Type B pancreatic cell (in vitro differentiated cells): ENCODE measurements at places on chromosomes 16 and 17.
A peak's percentile ranks its signal among the peaks of the same experiment; 100 is the strongest.

GRCh38 chr17:37168731-37169353 is 206.9 kb upstream of the C17orf78 start:
- no peak overlapping the region for H3K4me3 ChIP-seq
- no peak for DNase-seq
- no peaks in the 10 kb centered on the region for H3K27me3 ChIP-seq

GRCh38 chr16:71807905-71808592 is 585 bp downstream of the AP1G1 start:
- peaks cover 14% of the 10 kb centered on the region for H3K4me1 ChIP-seq
- H3K27ac ChIP-seq: peak overlapping the region; percentile 98
- H3K36me3 ChIP-seq: peaks cover 11% of the 10 kb centered on the region
- DNase-seq: no peak
- peak overlapping the region; percentile 96 for H3K4me3 ChIP-seq

- no peaks in the 10 kb centered on the region for H3K36me3 ChIP-seq
- H3K4me3 ChIP-seq: peak overlapping the region; percentile 80
- H3K27ac ChIP-seq: peak overlapping the region; percentile 43
- H3K4me1 ChIP-seq: peaks cover 11% of the 10 kb centered on the region
Observed at GRCh38 chr17:10843811-10844210, 5.9 kb upstream of the PIRT start.

GRCh38 chr17:7632492-7632894 is 2.6 kb downstream of the SHBG start:
- no peaks in the 10 kb centered on the region for H3K36me3 ChIP-seq
- H3K27ac ChIP-seq: no peak overlapping the region
- no peak overlapping the region for H3K4me3 ChIP-seq
- no peaks in the 10 kb centered on the region for H3K27me3 ChIP-seq
- DNase-seq: no peak

DNA sequence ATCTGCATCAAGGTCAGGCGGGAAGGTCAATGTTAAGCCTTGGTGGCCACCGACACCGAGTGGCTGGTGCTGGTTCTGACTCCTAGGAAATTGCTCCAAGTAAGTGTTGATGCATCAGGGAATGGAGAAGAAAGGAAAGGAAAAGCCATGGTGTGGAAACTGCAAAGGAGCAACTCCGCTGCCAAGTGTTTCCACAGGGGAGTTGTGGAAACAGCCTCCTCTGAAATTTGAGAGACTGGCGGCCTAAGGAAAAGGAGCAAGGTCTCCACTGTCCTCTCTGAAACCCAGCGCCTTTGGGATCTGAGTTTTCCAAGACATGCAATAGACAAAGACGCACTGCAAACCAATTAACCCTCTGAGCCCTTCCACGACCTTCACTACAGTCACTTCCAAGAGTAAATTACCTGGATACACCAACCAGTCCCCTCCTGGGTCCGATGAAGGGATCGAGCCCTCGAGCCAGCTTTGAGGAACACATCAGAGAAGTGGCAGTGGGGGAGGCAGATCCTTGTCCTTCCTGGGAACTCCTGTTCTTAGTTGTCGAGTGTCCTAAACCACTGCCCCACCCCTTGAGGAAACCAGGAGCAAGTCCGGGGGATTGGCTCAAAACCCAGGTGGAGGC is 51.1 kb downstream of the SRL start:
- no peak overlapping the region for H3K27ac ChIP-seq
- H3K27me3 ChIP-seq: peaks cover 13% of the 10 kb centered on the region
- DNase-seq: no peak
- no peaks in the 10 kb centered on the region for H3K36me3 ChIP-seq

DNA sequence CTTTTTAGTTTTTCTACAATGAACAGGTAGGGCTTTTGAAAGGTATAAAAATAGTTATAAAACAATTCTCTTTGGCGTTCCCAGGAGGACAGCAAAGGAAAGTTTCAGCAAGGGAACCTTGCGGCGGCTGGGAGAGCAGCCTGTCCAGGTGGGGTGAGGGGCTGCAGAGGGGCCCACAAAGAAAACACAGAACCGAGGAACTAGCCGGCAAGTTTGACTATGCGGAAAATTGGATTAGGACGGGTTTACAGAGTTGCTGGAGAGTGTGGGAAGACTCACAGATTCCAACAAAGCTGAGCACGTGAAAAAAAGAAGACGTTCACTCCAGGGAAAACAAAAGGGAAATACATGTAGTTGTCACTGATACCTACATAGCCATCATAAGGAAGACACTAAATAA is 40.2 kb upstream of the METTL16 start:
- H3K27me3 ChIP-seq: peaks cover 5% of the 10 kb centered on the region
- H3K4me3 ChIP-seq: no peak overlapping the region
- peak overlapping the region; percentile 7 for H3K27ac ChIP-seq
- no peaks in the 10 kb centered on the region for H3K36me3 ChIP-seq
- H3K4me1 ChIP-seq: peaks cover 15% of the 10 kb centered on the region
- DNase-seq: no peak

- H3K4me3 ChIP-seq: peak overlapping the region; percentile 26
- H3K36me3 ChIP-seq: peaks cover 8% of the 10 kb centered on the region
- H3K4me1 ChIP-seq: peaks cover 30% of the 10 kb centered on the region
- no peak for DNase-seq
- peak overlapping the region; percentile 79 for H3K27ac ChIP-seq
Observed at GRCh38 chr16:68792465-68793324, 50.6 kb upstream of the TANGO6 start.

DNA sequence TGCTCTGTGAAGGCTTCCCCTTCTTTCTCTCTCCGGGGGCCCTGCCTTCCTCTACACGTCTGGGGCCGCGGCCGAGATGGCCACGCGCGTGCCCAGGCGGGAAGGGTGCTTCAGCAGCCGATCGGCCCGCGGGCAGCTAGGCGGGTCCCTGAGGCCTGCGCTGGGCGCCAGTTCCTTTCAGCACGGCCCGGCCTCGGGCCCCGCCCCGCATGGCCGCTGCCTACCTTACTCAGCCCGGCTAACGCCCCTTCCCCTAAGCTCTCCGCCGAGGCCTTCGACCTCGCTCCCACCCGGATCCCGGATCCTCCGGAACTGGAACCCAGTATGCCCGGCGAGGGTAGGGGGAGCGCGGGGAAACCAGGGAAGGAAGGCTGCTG is 335 bp downstream of the TMEM11 start:
- peak overlapping the region; percentile 88 for H3K27ac ChIP-seq
- H3K36me3 ChIP-seq: peaks cover under 1% of the 10 kb centered on the region
- DNase-seq: no peak
- peaks cover 38% of the 10 kb centered on the region for H3K4me1 ChIP-seq
- H3K4me3 ChIP-seq: peak overlapping the region; percentile 98
- H3K27me3 ChIP-seq: no peaks in the 10 kb centered on the region

- no peak for DNase-seq
- no peaks in the 10 kb centered on the region for H3K36me3 ChIP-seq
- no peaks in the 10 kb centered on the region for H3K4me1 ChIP-seq
- H3K27me3 ChIP-seq: no peaks in the 10 kb centered on the region
Observed at GRCh38 chr17:82082456-82082855, 15.6 kb downstream of the FASN start.

- H3K4me1 ChIP-seq: peaks cover 37% of the 10 kb centered on the region
- DNase-seq: no peak
- no peak overlapping the region for H3K4me3 ChIP-seq
- H3K27ac ChIP-seq: no peak overlapping the region
Observed at GRCh38 chr17:77354420-77354669, 213.6 kb downstream of the SEC14L1 start.

- no peaks in the 10 kb centered on the region for H3K4me1 ChIP-seq
- H3K36me3 ChIP-seq: no peaks in the 10 kb centered on the region
- no peak for DNase-seq
Observed at GRCh38 chr16:48745541-48745940, 135.6 kb upstream of the N4BP1 start.

DNA sequence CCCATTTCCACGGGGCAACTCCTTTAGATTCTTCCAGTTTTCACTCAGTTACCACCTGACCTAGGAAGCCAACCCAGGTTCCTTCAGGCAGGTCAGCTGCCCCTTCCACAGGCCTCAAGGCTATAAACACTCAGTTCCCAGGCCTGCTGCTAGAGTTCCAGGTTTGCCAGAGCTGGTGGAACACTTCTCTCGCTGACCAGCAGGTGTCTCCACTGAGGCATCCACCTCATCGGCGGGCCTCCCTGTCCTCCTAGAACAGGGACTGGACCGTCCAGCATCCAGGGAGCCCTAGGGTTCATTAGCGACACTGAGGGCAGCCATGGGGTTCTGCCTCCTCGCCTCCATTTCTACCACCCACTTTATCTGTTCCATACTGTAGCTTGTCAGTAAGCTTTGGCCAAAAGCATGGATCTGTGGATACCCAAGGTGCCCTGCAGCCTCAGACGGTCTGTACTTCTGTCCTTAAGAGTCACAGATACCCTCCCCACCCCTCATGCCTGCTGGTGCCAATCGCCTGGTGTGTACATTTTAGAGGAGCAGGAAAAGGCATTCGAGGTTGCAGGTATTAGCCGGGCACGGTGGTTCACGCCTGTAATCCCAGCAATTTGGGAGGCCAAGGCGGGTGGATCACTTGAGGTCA is 29.0 kb downstream of the PIMREG start:
- peak; percentile 82 for DNase-seq
- no peak overlapping the region for H3K4me3 ChIP-seq
- peaks cover 7% of the 10 kb centered on the region for H3K27me3 ChIP-seq
- H3K27ac ChIP-seq: peak overlapping the region; percentile 45

DNA sequence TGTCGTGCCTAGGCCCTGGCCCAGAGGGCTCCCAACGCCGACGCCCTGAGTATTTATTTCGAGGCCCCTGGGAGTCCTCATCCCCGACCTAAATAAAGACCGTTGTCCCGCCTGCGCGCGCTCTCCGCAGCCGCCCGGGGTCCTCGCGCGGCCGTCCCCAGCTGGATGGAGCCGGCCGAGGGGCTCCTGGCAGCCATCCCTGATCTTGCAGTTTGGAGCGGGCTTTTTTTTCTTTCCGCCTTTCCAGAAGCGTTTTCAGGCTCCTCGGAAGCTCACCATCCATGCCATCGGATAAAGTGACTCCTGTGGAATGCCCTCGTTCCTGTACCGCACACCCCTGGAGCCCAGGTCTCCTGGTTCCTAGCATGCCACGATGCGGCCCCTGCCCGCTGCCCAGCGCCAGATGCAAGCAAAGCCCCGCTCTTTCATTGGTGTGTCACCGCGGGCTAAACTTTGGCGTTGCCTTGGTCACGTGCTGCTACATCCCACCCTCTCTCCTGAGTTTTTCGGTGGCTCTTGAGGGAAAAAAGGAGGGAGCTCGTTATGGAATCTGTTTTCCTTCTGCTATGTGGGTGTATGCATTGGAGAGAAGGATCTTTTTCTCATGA is 716 bp downstream of the TMEM94 start:
- no peak for DNase-seq
- no peaks in the 10 kb centered on the region for H3K36me3 ChIP-seq
- H3K27ac ChIP-seq: peak overlapping the region; percentile 95

- H3K27me3 ChIP-seq: no peaks in the 10 kb centered on the region
- peaks cover 20% of the 10 kb centered on the region for H3K36me3 ChIP-seq
Observed at GRCh38 chr17:42706732-42707131, 24.4 kb downstream of the CNTNAP1 start.

- peaks cover 5% of the 10 kb centered on the region for H3K4me1 ChIP-seq
- DNase-seq: no peak
- no peak overlapping the region for H3K27ac ChIP-seq
Observed at GRCh38 chr17:70588003-70588402, 418.7 kb downstream of the KCNJ2 start.

DNA sequence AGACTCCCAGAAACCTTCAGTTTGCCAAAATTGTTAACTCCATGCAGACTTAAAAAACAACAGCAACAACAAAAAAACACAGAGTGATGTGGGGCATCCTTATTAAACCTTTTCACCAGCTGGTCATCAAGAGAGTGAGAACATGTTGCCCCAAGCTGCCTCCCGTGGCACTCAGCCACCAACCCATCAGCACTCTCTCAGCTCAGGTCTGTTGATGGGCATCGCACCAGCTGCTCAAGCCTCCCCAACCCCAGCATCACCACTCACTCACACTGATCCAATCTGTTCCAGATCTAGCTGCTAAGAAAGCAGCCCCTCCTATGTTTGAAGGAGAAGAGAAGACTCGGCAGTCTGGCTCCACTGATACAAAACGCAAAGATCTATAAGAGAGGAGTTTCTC is 46.8 kb downstream of the SLC39A11 start:
- no peak overlapping the region for H3K4me3 ChIP-seq
- H3K4me1 ChIP-seq: peaks cover 15% of the 10 kb centered on the region
- no peaks in the 10 kb centered on the region for H3K27me3 ChIP-seq
- no peak for DNase-seq
- peaks cover 6% of the 10 kb centered on the region for H3K36me3 ChIP-seq
- H3K27ac ChIP-seq: no peak overlapping the region

GRCh38 chr17:41492771-41493170 is 3.1 kb upstream of the KRT36 start:
- H3K36me3 ChIP-seq: no peaks in the 10 kb centered on the region
- no peak for DNase-seq
- H3K4me1 ChIP-seq: peaks cover 16% of the 10 kb centered on the region
- H3K4me3 ChIP-seq: peak overlapping the region; percentile 16

GRCh38 chr16:70437017-70437581 is 1.8 kb downstream of the ST3GAL2 start:
- no peaks in the 10 kb centered on the region for H3K36me3 ChIP-seq
- H3K27me3 ChIP-seq: peaks cover 5% of the 10 kb centered on the region
- peak overlapping the region; percentile 84 for H3K27ac ChIP-seq
- DNase-seq: no peak

- no peak overlapping the region for H3K27ac ChIP-seq
- peaks cover 24% of the 10 kb centered on the region for H3K27me3 ChIP-seq
- no peak overlapping the region for H3K4me3 ChIP-seq
- H3K4me1 ChIP-seq: no peaks in the 10 kb centered on the region
- H3K36me3 ChIP-seq: no peaks in the 10 kb centered on the region
- no peak for DNase-seq
Observed at GRCh38 chr17:51398128-51398525, 137.8 kb downstream of the UTP18 start.

DNA sequence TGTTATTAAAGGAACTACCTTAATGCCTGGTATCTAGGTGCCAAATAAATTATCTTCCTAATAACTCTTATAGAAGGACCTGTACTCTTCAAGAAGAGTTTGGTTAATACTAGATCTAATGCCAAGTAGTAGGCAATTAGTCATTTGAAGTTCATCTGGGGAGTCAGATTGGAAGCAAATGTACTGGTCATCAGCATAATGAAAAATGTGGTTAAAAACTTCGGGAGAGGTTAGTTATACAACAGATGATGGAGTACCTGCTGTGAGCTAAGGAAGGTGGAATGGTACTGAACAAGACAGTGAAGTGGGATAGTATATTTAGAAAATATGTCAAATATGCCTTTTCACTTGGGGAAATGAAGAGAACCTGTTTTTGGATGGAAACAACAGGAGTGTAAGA is 49.2 kb downstream of the TNRC6A start:
- DNase-seq: no peak
- H3K27me3 ChIP-seq: no peaks in the 10 kb centered on the region
- no peaks in the 10 kb centered on the region for H3K4me1 ChIP-seq
- peaks cover 38% of the 10 kb centered on the region for H3K36me3 ChIP-seq
- no peak overlapping the region for H3K4me3 ChIP-seq

DNA sequence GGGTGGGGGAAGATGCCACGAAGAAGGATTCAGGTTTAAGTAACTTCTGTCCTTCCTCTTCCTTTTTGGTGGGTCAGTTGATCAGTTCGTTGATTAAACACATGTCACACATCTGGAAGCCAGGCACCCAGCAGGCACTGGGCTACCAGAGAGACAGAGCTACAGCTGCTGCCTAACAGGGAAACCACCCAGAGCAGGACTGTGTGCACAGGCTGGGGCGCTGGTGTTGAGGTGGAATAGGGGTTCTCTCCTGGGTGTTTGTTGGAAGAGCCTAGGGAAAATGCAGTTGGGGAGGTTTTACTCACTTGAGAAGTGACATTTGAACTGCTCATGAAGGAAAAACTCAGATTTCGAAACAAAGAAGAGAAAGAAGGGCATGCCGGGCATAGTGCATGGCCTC is 152.4 kb downstream of the IRX5 start:
- peaks cover 10% of the 10 kb centered on the region for H3K27me3 ChIP-seq
- peaks cover 9% of the 10 kb centered on the region for H3K4me1 ChIP-seq
- H3K4me3 ChIP-seq: no peak overlapping the region
- no peak for DNase-seq
